ENCODE measurements at places on chromosomes 7 and 10.

DNA sequence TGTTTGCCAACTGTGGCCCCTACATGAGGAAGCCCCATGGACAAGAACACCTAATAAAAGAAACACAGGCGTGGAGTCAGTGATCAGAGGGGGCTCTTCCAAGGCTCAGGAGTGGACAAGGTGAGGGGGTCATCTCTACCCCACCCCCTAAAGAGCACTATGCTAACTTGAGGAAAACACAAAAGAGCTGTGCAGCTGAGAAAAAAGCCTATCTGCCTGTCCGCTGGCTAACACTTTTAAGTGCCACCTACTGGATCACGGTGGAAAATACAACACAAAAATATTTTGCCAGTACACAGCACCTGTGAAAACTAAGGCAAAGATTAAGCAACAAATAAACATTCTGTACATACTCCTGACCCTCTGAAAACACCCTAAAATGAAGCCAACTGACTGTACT lies 53.1 kb upstream of the COBL start:
- DNase-seq: no peak

DNA sequence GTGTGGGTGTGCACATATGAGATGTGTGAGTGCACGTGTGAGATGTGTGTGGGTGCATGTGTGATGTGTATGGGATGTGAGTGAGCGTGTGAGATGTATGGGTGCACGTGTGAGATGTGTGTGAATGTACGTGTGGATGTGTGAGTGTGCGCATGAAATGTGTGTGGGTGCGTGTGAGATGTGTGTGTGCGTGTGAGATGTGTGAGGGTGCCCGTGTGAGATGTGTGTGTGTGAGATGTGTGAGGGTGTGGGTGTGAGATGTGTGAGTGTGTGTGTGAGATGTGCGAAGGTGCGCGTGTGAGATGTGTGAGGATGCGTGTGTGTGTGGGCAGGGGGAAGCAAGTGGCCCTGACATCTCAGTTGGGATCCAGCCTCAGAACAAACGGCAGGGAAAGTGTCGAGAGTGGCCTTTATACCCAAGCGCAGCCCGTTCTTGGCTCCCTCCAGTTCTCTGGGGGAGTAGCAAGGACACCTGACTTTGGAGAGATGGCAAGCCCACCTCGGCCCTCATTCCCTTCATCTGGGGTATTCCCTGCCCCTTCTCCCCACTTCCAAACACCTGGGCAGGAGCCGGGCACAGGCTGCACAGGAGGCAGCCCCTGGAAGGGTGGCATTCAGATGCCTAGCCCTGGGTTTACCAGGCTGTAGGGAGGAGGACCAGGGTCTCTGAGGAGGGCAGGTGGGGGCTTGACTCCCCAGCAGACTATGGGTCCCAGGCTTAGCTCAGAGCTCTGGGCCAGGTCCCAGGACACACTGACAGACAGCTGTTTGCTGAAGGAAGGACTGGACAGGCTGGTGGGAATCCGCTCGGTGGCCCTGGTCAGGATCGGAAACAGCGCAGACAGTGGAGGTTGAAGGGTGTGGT lies 31.6 kb downstream of the PPIF start:
- DNase-seq: no peak

DNA sequence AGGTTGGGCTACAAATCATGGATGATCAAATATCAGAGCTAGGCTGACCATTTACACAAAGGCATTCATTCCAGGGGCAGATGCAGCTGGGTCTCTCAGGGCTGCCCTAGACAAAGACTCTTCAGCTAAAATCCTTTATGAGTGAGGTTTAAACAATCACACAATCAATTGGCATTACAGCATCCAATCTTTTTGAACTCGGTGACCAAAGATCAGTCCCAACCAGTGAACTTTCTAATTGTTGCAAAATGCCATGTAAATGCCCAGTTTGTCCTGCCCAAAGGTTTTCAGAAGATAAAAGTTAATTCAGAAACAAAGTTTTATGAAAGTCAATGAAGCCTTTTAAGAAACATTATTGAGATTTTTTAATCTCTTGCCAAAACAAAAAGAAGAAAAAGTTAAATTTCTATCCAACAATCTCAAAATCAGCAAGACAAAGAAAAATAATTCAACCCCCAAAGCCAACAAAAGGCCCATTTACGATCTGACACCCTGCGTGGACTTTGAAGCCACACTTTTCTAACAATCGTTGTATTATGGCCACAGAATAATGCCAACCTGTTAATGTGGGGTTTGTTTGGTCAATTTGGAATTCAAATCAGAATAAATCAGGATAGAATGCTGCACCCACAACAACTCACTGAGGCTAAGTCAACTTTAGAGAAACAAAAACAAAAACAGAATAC lies 40.9 kb downstream of the GPR37 start:
- no peak for DNase-seq

GRCh38 chr10:73910764-73911552 lies at the start of gene PLAU:
PLAU (plus strand) TSS chr10:73911132; CDS start chr10:73911556, 424 bp downstream.
- no peak for DNase-seq

DNA sequence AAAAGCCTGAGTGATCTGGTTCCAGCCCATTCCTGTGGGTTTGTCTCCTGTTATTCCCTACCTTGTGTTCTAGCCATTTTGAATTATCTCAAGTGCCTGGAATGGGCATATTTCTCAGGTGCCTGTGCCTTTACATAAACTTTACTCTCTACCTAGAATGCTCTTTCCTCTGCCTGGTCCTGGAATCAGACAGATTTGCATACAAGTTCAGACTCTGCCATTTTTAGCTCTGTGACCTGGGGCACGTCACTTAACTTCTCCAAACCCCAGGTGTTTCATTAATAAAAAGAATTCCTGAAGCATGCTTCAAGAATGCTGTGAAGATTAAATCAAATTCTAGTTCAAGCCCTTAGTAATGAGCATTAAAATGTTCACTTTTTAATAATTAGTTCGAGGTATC lies 7.8 kb downstream of the DCLRE1A start:
- DNase-seq: no peak

DNA sequence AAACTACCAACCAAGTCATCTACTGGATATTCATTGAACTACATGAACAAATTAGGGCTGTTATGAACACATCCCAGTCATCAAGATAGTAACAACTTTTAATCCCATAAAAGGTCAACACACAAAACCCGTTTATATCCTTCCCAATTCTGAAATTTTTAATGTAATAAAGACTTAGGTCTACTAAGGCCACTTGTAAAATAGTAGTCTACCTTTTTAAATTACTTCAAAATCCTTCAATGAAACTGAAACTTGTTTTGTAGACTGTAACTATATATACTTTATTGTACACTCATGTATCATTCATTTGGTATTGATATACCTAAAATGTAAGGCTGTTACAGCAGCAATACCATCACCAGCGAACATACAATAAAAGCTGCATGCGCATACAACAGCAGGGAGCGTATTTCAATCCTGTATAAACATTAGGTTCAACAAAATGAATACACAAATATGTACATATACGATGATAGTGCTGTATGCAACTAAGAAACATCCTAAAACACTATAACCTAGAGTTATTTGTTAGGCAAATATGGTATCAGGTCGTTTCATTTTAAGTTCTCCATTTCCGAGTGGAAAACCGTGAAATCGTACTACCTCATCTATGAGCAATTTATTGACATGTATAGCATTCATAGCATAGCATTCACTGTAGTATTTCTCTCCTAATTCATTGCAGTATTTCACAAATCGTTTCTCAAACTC lies 973 bp downstream of the ATAD1 start:
- no peak for DNase-seq

DNA sequence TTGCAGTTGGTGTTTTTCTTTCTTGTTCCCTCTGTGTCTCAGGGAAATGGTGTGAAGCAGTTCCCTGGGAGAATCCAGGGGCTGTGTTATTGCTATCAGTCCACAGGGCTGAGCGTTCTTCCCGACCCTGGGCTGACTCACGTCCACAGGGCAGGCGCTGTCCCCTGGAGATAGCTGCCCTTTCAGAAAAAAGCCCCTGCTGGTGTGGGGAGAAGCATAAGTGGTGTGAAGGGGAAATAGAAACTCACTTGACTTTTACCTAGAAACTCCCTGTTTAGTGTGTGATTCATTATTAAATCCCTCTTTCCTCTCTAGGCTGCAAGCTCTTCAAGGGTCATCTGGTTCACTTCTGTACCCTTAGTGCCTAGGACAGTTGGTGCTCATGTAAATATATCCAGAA lies 63.3 kb upstream of the SMNDC1 start:
- no peak for DNase-seq

All from HCT116 (cell line).